CD4-positive, alpha-beta T cell treated with Interleukin-1 beta for 1 hour (primary cell): ENCODE measurements at places on chromosomes 3 and 15.
A peak's percentile ranks its signal among the peaks of the same experiment; 100 is the strongest.

GRCh38 chr3:12308517-12308916 lies 19.6 kb downstream of the PPARG start:
- DNase-seq, result no peak

GRCh38 chr3:105388176-105388575 lies 21.5 kb downstream of the ALCAM start:
- DNase-seq, result no peak

DNA sequence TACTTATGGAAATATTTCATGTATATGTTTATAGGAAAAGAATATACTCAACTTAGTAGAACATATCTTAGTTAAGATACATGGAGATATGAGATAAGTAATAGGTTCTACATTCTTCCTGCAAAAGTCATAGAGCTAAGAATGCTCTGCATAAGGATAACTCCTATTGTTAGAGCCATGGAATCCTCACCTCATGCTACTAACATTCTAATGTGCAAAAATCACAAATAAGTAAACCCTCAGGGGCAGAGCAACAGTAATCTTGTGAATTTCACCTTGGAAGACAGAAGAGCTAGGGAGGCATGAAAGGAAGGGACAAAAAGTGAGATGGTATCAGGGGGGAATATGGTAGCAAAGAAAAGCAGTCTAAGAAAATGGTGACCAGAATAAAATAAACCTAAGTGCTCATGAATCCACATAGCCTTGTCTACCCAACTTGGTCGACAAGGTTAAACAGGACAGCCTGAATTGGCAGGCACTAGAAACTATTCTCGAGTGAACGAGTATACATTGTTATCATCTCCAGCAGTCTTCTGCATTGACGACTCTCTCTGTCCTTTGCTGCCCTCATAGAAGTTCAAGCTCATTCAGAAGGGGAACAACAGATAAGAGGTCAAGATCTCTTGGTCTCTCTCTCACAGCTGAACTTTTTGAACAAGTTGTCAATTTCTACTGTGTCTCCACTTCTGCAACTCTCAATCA lies 52.8 kb downstream of the XRN1 start:
- DNase-seq, result no peak

DNA sequence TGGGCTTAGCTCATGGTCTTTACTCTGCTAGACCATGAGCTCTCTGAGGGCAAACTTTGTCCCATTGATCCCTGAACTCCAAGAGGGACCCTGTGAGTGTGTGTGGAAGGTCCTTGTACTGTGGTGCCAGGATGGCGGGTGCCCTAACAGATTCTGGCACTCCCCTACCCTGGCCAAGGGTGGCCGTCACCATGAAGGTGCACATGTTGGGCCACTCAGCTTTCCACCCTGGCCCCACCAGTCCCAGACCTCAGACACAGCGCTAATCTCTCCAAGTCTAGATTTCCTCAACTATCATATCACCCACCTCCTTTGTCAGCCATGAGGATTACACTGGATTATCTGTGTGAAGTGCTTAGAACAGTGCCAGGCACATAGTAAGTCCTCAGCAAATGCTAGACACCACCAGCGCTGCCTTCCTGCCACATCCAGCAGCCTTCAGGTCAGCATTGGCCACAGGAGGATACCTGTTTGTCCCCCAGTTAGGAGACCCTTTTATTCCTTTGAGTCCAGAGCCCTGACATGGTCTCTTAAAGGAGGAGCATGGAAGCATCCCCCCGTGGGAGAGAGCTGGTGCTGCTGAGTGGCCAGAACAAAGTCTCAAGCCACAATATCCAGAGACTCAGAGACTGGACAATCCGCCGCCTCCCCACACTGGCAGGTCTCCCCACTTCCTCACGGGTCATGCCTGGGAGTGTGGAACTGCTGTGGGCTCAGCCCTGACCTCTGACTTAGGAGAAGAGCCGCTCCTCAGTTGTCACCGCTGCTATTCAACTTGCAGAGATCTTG lies 44.5 kb upstream of the SLCO2A1 start:
- no peak for DNase-seq

DNA sequence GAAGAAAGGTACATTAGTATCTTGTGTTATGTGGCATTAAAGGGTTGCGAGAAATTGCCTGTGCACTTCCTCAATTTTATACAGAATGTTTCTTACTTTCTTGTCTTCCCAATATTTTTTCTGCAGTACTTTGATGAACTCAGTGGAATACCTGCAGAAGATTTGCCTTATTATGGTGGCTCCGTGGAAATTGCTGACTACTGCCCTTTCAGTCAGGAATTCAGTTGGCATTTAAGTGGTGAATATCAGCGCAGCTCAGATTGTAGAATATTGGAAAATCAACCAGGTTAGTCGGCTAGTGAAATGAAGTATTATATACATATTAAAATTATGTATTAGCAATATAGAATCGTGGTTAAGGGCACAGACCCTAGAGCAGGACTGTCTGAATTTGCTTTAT lies 61.3 kb downstream of the LMLN start:
- no peak for DNase-seq

DNA sequence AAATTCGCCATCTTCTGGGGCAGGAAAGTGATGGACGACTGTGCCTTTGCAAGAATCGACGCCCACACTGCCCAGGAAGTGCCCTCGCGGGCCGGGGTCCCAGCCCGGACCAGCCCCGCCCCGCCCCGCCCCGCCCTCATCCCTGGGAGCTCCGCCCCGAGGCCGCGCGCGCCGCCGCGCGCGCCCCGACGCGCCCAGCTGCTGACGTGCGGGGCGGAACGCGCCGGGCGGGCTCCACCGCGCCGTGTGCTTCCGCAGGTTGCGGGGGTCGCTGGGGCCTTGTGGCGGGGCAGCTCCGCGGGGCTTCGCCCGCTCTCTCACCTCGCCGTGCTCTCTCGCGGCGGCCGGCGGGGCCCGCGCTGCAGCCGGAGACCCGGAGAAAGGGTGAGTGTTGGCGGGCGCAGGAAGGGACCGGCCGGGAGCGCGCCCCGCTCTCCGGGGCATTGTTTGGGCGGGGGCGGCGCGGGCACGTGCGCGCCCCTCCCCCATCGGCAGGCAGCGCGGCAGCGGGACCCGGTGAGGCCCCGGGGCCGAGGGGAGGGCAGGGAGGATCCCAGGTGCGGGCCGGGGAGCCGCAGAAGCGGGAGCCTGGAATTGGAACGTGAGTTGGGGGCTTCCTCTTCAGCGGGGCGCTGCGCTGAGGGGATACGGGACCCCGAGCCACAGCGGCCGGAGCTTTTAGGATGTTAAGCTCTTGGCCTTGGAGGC lies at the start of gene YEATS2:
Gene YEATS2 (plus strand): TSS at position 188 of the 708 bp plus-strand sequence. CDS start 17,366 bp downstream, outside the sequence.
- peak; percentile 70 for DNase-seq

DNA sequence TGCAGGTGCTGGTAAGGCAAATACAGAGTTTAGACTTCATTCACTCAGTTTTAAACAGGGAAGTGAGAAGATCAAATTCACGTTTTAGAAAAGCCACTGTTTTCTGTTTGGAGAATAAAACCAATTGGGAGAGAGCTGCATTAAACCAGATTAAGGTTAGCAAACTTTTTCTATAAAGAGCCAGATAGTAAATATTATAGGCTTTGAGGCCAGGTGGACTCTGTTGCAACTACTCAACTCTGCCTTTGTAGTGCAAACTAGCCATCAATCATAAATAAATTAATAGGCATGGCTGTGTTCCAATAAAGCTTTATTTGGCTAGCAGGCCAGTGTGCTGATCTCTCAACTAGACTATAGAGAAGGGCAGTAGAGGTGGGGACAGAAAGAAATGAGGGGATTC lies 33.5 kb downstream of the SUCLG2 start:
- no peak for DNase-seq

GRCh38 chr15:88804257-88804656 lies 1.0 kb downstream of the ACAN start:
- no peak for DNase-seq

DNA sequence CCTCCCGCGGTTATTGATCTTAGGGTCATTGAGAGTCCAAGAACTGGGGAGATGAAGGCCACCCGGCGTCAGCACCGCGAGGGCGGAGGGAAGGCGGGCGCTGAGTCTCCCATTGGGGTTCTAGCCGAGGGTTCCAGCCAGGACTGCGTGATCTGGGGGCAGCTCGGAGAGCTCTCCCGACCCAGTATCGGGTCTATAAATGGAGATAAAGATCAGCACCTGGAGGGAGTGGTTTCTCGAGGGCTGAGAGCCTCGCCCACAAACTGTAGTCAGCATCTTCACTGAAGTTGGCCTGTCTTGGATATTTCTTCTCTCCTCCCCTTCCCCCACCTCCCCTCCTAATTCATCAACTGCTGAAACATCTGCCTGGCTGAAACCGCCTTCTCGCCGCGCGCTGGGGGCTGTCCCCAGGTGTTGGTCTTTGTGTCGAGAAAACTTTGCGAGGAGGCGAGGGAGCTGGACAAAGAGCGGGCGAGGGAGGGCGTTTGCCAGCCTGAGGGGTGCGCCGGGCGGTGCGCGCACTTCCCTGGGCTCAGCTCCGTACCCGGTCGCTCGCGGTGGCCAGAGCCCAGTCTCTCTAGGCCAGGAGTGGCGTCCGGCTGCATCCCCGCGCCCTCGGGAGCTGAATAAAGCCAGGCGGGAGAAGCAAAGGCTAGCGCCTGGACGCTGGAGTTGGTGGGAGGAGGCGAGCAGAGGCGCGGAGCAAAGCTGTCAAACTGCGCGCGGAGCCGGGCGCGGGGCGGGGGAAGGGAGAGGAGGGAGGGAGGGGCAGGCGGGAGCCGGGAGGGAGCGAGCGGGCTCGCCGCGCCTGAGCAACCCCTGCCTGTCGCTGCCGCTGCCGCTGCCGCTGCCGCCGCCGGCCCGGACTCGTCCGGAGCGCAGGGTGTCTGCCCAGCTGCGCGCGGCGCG lies at the start of gene ST8SIA2:
Gene ST8SIA2 (plus strand): TSS at position 811 of the 909 bp plus-strand sequence. CDS start 184 bp downstream, outside the sequence.
- no peak for DNase-seq

DNA sequence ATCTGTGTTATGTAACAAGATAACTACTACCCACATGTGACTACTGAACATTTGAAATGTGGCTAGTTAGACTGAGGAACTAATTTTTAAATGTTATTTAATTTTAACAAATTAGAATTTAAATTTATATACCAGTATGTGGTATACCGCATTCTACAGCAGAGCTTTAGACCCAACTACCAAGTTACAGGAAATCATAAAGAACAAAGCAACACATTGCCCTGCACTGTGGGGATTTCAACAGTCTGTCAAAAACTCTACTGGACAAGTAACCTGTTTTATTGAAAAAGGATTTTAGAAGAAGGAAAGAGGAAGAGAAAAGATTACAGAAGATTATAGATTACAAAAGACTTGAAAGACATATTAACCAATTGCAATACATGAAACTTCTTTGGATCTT lies 64.9 kb downstream of the DPH6 start:
- DNase-seq, result no peak

DNA sequence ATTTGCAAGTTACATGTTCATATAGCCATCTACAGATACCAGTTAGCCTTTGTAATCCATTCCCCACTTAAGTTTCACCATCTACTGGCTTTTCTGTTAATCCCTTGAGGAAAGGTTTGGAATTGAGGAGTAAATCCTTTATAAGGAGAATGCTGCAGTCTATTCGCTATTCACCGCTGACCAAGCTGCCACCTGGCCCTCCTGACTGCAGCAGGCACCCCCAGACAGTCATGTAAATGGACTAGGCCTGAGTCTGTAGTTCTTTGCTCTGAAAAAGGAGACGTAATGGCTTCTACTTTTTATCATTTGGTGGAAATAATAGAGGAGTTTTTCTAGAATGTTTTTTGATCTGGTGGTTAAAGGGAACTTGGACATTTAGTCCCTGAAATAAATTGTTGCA lies 3.2 kb downstream of the HIGD2B start:
- DNase-seq, result no peak

DNA sequence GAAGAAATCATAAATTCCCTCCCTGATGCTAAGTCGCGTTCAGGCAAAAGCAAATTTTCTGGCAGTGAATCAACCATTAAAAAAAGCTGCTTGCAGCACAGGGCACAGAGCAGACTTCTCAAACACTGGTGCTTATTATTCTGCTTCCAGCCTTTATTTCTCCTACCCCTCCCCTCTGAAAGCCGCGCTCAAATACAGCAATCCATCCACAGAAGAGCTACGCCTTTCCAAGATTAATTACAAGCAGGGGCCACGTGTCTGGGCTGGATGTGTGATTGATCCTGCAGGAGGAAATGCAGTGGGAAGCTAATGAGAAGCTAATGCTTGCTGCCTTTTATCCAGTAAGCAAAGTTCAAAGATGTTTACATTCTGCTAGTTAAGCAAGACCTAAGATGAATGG lies 134.9 kb upstream of the TOPAZ1 start:
- DNase-seq, result no peak

GRCh38 chr15:27608248-27608647 lies 490.9 kb downstream of the OCA2 start:
- no peak for DNase-seq

GRCh38 chr3:88307666-88308065 lies 157.9 kb downstream of the C3orf38 start:
- no peak for DNase-seq

GRCh38 chr3:71490692-71491091 lies 92.8 kb downstream of the FOXP1 start:
- DNase-seq, result no peak

DNA sequence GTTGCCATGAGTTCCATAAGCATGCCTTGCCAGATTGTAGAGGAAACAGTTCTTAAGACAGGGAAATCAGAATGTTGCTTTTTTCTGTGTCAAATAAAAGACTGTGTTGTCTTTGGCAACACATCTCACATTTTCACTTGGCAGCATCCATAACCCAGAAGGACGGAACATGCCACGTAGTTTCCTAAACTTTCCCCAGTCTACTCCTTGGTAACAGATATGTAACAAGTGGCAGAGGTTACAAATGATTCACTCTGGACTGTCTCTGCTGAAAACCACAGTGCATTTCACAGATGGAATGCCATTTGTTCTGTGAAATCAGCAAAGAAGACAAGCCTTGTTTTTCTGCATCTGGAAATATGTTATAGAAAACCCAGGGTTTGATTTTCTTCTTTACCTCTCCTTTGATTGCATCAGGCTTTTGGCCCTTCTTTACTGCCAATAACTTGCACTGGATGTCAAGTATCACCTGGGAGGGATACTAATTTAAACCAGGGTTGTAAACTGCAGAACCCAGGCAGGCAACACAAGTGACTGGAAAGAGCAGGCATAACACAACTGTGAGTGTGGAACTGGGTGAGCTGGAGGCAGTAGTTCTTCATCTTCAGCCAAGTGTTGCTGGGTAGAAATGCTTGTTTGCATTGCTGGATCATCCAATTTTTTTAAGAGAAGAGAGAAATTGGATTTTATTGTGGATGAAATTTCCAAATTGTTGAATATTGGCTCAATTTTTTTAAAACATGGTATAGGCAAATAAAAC lies 124.4 kb upstream of the FOXB1 start:
- no peak for DNase-seq
